SJSA1 (cell line): ENCODE measurements at places on chromosomes 3 and 15. TPM values are rescaled to one million over a fixed set of nuclear protein-coding genes. Genes with fewer than 3 reads are reported as not detected.

- H3K27ac ChIP-seq, result no peak overlapping the region
- no peak for DNase-seq
- peaks cover 6% of the 10 kb centered on the region for H3K36me3 ChIP-seq
- no peaks in the 10 kb centered on the region for H3K27me3 ChIP-seq
- H3K4me3 ChIP-seq, result no peak overlapping the region
- no peaks in the 10 kb centered on the region for H3K4me1 ChIP-seq
Measured at GRCh38 chr3:138681463-138682220, 73.1 kb downstream of the FAIM start.

GRCh38 chr3:55271549-55271948 lies 215.6 kb downstream of the WNT5A start:
- no peaks in the 10 kb centered on the region for H3K27me3 ChIP-seq
- DNase-seq, result no peak
- no peak overlapping the region for H3K27ac ChIP-seq
- peaks cover 23% of the 10 kb centered on the region for H3K4me1 ChIP-seq
- H3K36me3 ChIP-seq, result no peaks in the 10 kb centered on the region

DNA sequence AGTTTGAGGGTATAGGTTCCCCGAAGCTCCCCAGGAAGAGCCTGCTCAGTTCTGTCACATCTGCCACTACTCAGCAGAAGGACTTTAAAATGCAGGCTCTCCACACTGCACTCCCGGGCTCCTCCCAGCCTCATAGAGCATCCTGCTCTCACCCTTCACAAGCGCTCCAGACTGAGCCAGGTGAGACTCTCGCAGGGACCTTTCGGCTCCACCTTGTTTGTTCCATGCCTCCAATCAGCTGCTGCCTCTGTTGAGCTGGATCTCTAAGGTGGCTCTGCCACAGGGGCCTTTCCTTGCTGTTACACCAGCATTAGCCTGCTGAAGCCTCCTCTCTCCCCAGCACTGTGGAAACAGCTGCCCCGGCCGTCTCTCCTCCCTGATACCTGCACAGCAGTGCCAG lies 56.1 kb downstream of the SLCO3A1 start:
- no peak overlapping the region for H3K4me3 ChIP-seq
- no peaks in the 10 kb centered on the region for H3K36me3 ChIP-seq
- DNase-seq, result no peak
- no peaks in the 10 kb centered on the region for H3K4me1 ChIP-seq
- no peak overlapping the region for H3K27ac ChIP-seq

DNA sequence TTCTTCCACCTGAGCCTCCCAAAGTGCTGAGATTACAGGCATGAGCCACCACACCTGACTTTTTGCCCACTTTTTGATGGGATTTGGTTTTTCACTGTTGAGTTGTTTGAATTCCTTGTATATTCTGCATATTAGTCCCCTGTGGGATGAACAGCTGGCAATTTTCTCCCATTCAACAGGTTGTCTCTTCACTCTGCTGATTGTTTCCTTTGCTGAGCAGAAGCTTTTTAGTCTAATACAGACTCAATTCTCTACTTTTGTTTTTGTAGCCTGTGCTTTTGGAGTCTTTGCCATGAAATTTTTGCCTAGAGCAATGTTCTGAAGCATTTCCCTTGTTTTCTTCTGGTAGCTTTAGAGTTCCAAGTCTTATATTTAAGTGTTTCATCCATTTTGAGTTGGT lies 62.7 kb upstream of the MFGE8 start:
- no peaks in the 10 kb centered on the region for H3K4me1 ChIP-seq
- H3K4me3 ChIP-seq, result no peak overlapping the region
- no peak overlapping the region for H3K27ac ChIP-seq
- no peaks in the 10 kb centered on the region for H3K36me3 ChIP-seq
- no peaks in the 10 kb centered on the region for H3K27me3 ChIP-seq

PRICKLE2 gene
- 9.7 and 18.3 TPM in 2 replicates for total RNA-seq

GRK7 gene
- total RNA-seq, result not detected in 2 replicates

SLCO3A1 gene
- not detected in 2 replicates for total RNA-seq

GRCh38 chr15:34365836-34366235 lies 1.2 kb downstream of the LPCAT4 start:
- no peak for DNase-seq
- H3K4me3 ChIP-seq, result peak overlapping the region; percentile 80
- no peaks in the 10 kb centered on the region for H3K27me3 ChIP-seq
- H3K27ac ChIP-seq, result no peak overlapping the region
- H3K4me1 ChIP-seq, result peaks cover 20% of the 10 kb centered on the region
- peaks cover 23% of the 10 kb centered on the region for H3K36me3 ChIP-seq

RLBP1 gene
- 0.16 TPM in 1 of 2 replicates, not detected in the other for total RNA-seq

GRCh38 chr15:82812994-82813393 lies 3.6 kb downstream of the WHAMM start:
- H3K4me3 ChIP-seq, result no peak overlapping the region
- no peak overlapping the region for H3K27ac ChIP-seq
- no peaks in the 10 kb centered on the region for H3K27me3 ChIP-seq
- no peak for DNase-seq
- peaks cover 5% of the 10 kb centered on the region; the same call in 1 of the 2 replicates for H3K4me1 ChIP-seq

MNS1 gene
- 8.4 and 10.1 TPM in 2 replicates for total RNA-seq

SLC22A14 gene
- total RNA-seq, result not detected in 2 replicates

NTRK3 gene
- 0.09 TPM in 1 of 2 replicates, not detected in the other for total RNA-seq

- peaks cover 16% of the 10 kb centered on the region for H3K4me1 ChIP-seq
- H3K36me3 ChIP-seq, result peaks cover 7% of the 10 kb centered on the region; the same call in 1 of the 2 replicates
- H3K27ac ChIP-seq, result no peak overlapping the region
- no peak for DNase-seq
- no peak overlapping the region for H3K4me3 ChIP-seq
Measured at GRCh38 chr3:28244491-28244890, 3.1 kb downstream of the CMC1 start.

PGBD4 gene
- 1.5 and 2.5 TPM in 2 replicates for total RNA-seq

- H3K27me3 ChIP-seq, result no peaks in the 10 kb centered on the region
- no peak overlapping the region for H3K27ac ChIP-seq
- H3K4me1 ChIP-seq, result peaks cover 20% of the 10 kb centered on the region
Measured at GRCh38 chr3:186290796-186291195, 71.2 kb downstream of the DGKG start.

DNA sequence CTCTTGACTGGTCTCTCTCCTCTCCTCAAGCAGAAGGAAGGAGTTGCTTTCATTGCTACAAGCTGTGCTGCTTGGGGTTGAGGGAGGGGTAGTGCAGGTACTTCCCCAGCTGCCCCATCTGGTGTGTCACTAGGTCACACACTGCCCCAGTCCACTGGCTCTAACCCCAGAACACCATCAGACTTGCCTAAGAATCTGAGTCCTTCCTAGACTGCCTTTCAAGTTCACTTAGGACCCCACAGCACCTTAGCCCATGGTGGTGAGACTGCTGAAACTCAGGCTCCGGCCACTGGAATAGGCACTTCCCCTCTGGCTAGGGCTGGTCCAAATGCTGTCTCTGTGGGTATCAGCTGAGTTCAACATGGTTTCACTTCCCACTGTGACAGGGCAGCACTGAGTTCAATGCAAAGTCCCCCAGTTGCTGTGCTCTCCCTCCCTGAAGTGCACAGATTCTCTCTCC lies 279.7 kb upstream of the GOLGA6L4 start:
- no peak for DNase-seq
- H3K4me1 ChIP-seq, result no peaks in the 10 kb centered on the region
- H3K36me3 ChIP-seq, result no peaks in the 10 kb centered on the region
- H3K27ac ChIP-seq, result no peak overlapping the region

DNA sequence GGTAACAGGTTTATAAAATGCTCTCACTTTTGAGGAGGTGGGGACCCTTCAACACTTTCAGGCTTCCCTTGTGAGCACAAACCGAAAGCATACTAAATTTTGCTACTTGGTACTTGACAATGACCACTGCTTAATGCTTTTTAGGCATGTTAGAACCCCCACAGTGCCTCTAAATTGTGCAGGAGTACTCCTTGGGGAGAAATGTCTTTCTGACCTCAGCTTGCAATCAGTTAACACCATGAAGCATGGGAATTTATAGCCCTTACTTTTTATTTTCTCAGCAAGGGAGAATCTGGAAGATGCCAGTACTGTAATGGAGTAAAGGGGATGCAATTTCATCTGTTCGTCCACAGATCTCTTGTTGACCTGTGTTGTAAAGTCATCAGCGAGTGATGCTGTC lies 308.9 kb upstream of the TBC1D5 start:
- no peaks in the 10 kb centered on the region for H3K4me1 ChIP-seq
- no peak overlapping the region for H3K4me3 ChIP-seq
- DNase-seq, result no peak
- H3K27me3 ChIP-seq, result no peaks in the 10 kb centered on the region

GRCh38 chr3:62187022-62187431 lies 186.3 kb downstream of the FEZF2 start:
- H3K27me3 ChIP-seq, result no peaks in the 10 kb centered on the region
- H3K27ac ChIP-seq, result no peak overlapping the region
- DNase-seq, result no peak
- no peak overlapping the region for H3K4me3 ChIP-seq

GRCh38 chr3:156207802-156208685 lies 87.7 kb downstream of the KCNAB1 start:
- no peak overlapping the region for H3K27ac ChIP-seq
- H3K4me1 ChIP-seq, result peaks cover 11% of the 10 kb centered on the region
- DNase-seq, result no peak
- H3K4me3 ChIP-seq, result no peak overlapping the region
- no peaks in the 10 kb centered on the region for H3K36me3 ChIP-seq

DNA sequence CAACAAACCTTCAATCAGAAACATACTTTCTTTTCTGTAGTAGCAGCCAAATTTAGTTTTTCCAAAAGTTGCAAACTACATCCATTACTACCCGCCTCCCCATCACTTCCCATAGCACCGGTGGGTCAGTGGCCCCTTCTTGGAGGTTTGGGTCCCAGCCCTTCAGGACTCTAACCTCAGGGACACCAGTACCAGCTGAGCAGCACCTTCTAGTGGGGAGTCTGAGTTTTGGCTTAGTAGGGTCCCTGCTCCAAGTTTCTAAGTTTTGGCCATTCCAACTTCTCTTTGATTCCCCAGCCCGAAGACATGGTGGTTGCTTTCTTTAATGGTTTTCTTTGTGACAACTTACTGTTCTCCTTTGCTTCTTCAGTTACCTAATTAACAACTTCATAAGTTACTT lies 160.6 kb downstream of the ECT2 start:
- no peak overlapping the region for H3K4me3 ChIP-seq
- DNase-seq, result no peak
- H3K4me1 ChIP-seq, result peaks cover 14% of the 10 kb centered on the region
- no peaks in the 10 kb centered on the region for H3K36me3 ChIP-seq
- no peaks in the 10 kb centered on the region for H3K27me3 ChIP-seq
